ENCODE measurements at places on chromosomes 16 and 17. TPM values are rescaled to one million over a fixed set of nuclear protein-coding genes. Genes with fewer than 3 reads are reported as not detected.

The ERBB2 gene
- polyA plus RNA-seq = 14.3 TPM

The TNK1 gene
- 7.2 TPM for polyA plus RNA-seq

The NSMCE1 gene
- polyA plus RNA-seq = 69.5 TPM

The TP53TG3 gene
- polyA plus RNA-seq = not detected

The QRICH2 gene
- polyA plus RNA-seq = 7.3 TPM

The ZNF469 gene
- 0.87 TPM for polyA plus RNA-seq

The SPNS2 gene
- polyA plus RNA-seq = 16.1 TPM

The NEUROD2 gene
- 0.14 TPM for polyA plus RNA-seq

The GPR142 gene
- 0.16 TPM for polyA plus RNA-seq

The ADORA2B gene
- polyA plus RNA-seq = 1.1 TPM

The KRTAP16-1 gene
- polyA plus RNA-seq = 0.07 TPM

The CLEC19A gene
- 0.09 TPM for polyA plus RNA-seq

The WNK4 gene
- 0.11 TPM for polyA plus RNA-seq

The NT5M gene
- polyA plus RNA-seq = 7.3 TPM

The CDYL2 gene
- 2.0 TPM for polyA plus RNA-seq

The KRTAP4-3 gene
- not detected for polyA plus RNA-seq
